ENCODE measurements at places on chromosomes 1 and 21.
A peak's percentile ranks its signal among the peaks of the same experiment; 100 is the strongest.

DNA sequence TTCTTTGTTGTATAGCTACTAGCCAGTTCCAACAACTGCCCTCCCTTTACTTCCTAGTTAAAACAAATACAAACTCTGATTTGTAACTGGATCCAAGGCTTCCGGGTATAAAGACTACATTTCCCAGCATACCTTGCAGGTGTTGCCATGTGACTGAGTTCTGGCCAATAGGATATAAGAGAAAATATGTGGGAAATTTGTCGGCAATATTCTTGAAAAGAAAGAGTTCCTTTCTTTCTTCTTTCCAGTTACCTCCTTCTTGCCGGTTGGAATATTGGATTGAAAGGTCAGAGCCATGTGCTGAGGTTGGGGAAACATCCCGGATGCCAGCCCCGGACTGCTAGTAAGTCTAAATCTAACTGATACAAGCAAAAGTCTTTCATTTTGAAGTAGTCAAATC is 23.0 kb upstream of the ZBTB40 start:
- no peak for DNase-seq

- no peak for DNase-seq
Measured at GRCh38 chr1:154867841-154868605, 2.1 kb downstream of the KCNN3 start.

DNA sequence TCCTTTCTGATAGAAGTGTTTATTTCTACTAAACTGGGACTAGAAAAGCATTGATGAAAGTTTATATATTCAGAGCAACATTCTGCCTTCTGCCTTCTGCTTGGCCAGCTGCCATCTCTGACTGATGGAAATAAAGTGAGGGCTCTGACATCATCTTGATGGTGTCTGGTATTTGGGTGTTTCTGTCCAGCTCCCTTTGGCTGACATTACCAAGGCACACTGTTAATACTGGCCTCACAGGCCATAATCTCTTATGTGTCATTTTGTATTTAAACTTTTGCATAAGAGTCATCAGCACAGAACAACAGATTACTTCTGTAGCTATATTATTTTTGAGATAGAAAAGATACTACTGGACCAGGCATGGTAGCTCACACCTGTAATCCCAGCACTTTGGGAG is 216.9 kb downstream of the RYR2 start:
- no peak for DNase-seq

DNA sequence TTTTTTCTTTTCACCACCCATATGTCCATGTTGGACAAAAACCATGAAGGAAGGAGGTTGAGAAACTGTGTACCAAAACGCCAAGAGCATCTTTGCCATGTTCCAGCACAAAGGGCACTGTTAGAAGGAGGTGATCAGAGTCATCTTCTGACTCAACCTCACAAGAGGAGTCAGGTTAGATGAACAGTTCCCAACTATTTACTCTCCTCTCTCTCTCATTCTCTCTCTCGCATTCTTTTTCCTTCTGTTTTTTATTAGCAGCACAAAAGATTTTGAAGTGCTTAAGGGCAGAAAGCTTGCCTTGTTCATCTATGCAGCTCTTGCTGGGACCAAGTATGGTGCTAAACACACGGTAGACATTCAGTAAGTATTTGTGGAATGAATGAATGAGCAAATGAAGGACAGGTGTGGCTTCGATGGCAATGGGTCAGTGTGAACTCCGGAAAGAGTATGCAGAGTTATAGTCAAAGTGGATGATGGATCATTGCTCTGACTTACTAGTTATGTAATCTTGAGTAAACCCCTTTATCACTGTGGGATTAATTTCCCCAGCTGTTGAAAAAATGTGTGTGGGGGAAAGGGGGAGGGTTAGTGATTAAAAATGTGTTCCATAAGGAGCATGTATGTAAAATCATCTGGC is 33.9 kb downstream of the DDR2 start:
- no peak for DNase-seq

- no peak for DNase-seq
Measured at GRCh38 chr1:69138172-69138571, 429.6 kb upstream of the LRRC7 start.

- no peak for DNase-seq
Measured at GRCh38 chr1:153919876-153920852, 2.6 kb downstream of the GATAD2B start.

DNA sequence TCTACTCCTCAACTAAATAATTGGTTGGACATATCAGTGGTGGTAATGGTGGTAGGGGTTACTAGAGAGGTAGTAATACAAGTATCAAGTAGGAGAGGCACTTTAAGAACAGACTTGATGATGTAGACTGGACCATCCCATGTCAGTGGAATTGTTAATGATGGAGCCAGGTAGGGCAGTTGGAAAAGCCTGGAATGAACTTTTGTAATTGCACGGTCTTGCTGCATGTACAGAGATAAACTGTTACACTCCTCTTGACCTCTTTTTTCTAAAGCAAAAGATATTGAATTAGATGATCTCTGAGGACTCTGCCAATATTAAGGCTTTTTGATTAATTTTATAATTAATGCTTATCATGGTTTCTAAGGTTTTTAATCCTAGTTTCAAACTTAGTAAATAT is 5.8 kb downstream of the HMGCS2 start:
- no peak for DNase-seq

- DNase-seq, result no peak
Measured at GRCh38 chr1:202628646-202629215, 81.5 kb downstream of the SYT2 start.

GRCh38 chr1:204962742-204963632 is 80.0 kb upstream of the CNTN2 start:
- DNase-seq, result no peak

DNA sequence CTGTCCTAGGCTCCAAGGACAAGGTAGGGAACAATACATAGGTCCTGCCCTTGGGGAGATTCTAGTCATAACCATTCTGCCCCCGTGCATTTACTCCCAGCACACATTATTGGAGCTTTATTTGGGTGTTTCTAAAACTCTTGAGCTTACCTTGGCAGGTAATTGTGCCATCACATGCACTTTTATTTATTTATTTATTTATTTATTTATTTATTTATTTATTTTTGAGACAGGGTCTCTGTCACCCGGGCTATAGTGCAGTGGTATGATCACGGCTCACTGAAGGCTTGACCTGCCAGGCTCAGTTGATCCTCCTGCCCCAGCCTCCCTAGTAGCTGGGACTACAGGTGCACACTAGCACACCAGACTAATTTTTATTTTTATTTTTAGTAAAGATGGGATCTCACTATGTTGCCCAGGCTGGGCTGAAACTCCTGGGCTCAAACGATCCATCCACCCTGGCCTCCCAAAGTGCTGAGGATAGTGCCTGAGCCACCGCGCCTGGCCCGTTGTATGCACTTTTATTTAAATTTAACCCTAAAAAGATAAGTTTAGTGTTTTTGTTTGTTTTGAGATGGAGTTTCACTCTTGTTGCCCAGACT is 9.2 kb downstream of the AGMAT start:
- DNase-seq, result no peak

- no peak for DNase-seq
Measured at GRCh38 chr1:170274131-170274501, 128.4 kb downstream of the NTMT2 start.

GRCh38 chr1:204349602-204350001 is 10.1 kb downstream of the PLEKHA6 start:
- no peak for DNase-seq

DNA sequence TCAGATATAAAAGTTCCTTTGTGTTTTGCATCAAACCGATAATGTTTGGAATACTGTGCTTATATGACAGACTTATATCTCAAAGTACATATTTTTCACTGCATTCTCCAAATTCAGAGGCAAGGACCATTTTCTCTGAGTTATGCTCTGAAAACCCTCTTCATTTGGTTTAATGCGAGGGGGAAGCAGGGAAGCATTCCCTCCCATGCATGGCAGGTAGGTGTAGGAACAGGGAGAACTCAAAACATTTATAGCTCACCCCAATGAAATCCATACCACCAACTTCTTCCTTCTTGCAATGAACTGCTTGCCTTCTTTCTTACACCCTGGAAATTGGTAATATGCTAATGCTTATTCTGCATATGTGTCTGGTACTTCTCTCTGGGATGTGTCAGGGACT is 10.7 kb upstream of the ERICH3 start:
- no peak for DNase-seq

GRCh38 chr1:15884477-15884876 is 37.0 kb downstream of the SPEN start:
- no peak for DNase-seq

DNA sequence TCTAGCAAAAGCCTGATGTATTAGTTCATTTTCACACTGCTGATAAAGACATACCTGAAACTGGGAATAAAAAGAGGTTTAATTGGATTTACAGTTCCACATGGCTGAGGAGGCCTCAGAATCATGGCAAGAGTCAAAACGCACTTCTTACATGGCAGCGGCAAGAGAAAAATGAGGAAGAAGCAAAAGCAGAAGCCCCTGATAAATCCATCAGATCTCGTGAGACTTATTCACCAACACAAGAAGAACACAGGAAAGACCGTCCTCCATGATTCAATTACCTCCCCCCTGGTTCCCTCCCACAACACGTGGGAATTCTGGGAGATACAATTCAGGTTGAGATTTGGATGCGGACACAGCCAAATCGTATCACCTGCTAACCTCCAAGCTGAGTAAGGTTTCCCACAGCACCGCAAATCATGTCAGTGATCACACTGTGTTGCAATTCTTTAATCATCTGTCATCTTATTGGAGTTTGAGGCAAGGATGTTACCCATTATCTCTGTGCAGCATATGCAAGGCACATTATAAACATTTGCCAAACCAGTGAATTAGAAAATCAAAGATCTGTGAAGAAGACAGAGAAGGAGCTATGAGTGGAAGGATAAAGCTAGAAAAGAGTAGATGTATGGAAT is 128.5 kb downstream of the ZNF281 start:
- no peak for DNase-seq

DNA sequence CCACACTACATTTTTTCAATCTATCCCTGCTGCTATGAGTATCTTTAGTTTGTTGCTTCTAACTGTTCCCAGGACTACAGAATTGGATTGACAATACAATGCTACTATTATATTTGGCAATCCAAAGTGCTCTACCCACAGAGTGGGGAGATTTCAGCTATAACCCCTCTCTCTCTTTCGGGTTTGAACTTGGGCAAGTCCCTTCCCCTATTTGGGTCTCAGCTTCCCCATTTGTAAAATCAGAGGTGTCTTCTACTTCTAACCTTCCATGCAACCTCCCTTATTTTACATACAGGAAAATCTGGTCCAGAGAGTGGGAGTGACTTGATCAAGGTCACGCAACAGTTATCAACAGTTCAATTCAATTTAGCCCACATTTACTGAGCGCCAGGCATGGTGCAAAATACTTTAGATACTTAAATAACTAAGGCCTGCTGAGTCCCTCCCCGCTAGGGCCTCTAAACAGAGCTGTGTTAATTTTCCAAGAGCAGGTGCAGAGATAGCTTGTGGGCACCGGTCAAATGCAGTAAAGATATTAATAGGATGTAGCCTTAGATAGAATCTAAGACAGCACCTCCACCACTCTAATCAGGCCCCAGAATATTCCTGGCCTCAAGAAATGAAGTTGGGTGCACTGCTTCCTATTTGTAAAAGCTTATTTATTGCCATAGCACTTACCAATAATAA is 9.4 kb upstream of the GPX7 start:
- DNase-seq, result no peak

DNA sequence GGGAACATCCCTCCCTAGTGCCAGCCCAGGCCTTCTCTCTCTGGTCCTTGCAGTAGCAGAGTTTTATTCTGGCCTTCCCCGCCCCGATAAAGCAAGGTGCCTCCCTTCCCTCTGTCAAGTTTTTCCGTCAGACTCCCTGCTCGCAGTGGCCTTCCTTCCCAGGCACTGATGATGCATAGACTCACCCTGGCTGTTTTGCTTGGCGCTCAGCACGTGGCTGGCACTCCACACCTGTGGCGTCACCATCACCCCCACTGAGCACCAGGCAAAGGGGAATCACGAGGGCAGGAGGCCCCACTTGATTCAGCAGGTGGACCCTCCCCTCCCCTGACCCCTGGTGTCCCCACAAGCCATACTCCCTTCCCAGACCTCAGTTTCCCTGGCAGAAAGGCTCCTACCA is 7.4 kb downstream of the SLC26A9 start:
- no peak for DNase-seq

DNA sequence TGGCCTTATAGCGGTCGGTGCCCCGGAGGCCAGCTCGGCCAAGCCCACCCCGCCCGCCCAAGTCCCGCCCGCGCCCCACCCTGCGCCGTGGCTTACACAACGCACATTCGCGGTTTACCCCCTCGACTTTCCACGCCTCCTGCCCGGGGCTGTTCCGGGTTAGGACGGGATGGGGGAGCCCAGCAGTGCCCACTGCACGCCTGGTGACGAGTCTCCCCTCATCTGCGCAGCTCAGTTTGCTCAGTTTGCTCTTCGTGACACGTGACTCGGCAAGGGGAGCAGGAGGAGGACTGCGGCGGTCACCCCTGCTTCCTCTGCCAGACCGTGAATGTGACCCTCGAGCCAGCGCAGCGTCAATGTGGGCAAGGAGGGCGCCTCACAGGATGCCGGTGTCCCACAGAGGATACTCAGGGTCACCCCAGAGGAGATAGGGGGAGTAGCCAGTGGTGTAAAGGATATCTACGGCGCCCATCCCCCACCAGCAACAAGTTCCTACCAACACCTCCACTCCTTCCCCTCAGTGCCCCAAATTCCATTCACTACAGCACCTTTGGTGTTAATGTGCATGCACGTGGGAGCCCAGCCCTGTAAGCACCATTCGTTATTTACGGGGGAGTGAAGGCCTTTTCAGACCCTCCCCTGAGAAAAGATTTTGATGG is 350 bp upstream of the S100A6 start:
- DNase-seq, result no peak

- DNase-seq, result no peak
Measured at GRCh38 chr1:15094719-15095495, 58.6 kb upstream of the TMEM51 start.

- DNase-seq, result no peak
Measured at GRCh38 chr1:63261736-63262458, 60.5 kb upstream of the FOXD3 start.

DNA sequence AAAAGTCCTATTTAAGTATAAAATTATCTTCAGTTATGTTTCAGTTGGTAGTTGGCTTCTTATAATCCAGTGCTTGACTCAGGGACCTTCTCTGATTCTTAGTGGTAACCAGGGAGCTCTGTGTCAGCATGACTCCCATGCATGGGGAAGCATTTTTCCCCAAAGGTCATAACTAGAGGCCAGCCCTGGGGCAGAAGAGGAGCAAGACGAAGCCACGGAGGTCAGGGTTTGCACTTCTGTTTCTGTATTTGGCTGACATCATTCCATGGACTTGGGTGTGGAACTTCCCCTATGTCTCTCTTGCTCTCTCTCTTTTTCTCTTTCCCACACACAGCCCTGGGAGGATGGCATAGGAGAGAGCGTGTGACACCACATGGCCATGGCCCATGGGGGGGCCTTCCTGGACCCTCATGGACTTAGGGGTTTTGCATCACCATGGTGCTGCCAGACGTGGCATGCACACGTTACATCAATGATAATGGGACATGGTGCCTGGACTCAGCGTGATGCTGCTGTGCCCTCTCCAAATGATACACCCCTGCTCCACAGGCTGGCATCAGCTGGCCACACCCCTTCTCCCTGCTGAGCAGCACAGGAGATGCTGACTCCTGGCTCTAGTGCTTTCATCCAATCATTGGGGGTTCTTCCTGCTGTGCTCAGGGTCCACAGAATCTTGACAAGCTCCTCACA is 260.5 kb downstream of the KCNJ6 start:
- peak; percentile 16 for DNase-seq
